ENCODE measurements at places on chromosomes 11 and 22.

DNA sequence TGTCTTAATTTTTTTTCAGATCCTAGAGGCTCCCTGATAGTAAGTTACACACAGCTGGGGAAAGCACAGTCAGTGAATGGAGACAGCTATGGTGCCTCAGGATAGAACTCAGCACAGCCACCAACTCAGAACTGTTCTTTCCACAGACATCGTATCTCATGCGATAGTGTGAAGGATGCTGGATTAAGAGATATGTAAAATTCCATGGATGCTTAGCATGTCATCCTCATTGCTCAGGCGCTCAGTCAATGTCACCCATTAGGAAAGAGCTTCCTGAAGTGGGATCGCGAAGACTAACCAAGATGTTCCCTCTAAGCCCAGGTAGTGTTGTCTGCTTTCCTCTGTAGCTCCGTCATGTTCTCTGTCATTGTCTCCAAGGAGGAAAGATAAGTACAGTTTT is 1000.4 kb downstream of the OPCML start:
- no peak for DNase-seq

DNA sequence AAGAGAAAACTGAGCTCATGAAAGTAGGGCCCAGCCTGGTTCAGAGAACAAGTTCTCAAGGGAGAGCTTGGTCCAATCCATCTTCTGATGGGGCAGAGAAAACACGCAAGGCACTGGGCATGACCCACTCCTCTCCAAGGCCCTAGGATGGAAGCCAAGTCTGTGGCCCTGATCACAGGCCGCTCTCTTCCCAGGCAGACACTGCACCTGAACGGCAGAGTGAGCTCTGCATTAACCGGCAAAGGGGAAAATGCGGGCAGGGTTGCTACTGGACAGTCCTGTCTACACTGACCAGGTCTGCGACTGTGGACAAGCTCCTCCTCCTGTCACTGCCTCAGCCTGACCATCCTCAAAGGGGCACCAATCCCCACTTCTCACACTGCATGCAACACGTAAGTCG is 49.3 kb downstream of the SGSM3 start:
- no peak for DNase-seq

GRCh38 chr11:13074714-13075464 is 65.8 kb downstream of the RASSF10 start:
- no peak for DNase-seq

DNA sequence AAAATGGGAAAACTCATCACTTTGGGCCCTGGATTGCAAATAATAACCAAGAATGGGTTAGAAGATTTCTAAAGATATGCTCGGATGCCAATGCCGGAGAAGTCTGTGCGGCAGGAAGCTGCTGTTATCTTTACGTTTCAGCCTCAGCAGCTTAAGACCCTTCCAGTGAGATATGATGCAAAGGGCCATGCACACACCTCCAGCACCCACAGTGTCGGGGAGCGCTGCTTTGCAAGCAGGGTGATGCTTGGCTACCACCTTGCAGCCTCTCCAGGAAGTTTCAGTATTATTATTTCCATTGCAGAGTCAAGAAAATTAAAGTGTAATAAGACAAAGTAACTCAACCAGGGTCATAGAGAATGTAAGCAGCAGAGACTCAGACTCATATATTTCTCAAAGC is 37.3 kb downstream of the LARGE1 start:
- DNase-seq, result no peak

GRCh38 chr11:130203766-130204702 is 44.5 kb downstream of the ST14 start:
- DNase-seq, result no peak

DNA sequence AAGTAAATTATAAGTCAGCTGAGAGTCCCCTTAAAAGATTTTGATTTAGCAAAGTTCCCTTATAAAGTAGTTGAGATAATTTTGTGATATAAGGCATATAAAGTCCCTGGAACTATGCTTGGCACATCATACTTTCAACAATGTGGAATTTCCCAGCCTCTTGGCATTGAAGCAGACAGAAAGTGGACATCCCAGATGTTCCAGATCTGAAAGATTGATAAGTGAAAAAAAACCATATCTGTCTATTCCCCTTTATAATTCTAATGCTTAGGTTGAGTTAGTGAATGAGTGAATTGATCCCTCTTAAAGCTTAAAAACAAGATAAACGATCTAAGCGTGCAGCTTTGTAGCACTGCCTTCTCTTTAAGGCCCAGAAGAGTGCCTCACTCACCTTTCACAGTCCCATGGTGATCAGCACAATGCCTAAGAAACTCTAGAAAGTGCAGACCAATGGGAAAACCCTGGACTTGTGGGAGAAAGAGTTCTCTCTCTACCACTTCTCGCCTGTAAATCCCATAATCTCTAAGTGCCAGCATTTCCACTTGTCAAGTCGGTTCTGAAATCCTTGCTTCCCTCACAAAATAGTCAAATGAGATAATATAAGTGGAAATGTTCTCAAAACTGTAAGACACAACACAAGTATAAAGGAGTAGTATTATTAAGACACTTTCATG is 17.8 kb downstream of the FIBIN start:
- DNase-seq, result no peak

DNA sequence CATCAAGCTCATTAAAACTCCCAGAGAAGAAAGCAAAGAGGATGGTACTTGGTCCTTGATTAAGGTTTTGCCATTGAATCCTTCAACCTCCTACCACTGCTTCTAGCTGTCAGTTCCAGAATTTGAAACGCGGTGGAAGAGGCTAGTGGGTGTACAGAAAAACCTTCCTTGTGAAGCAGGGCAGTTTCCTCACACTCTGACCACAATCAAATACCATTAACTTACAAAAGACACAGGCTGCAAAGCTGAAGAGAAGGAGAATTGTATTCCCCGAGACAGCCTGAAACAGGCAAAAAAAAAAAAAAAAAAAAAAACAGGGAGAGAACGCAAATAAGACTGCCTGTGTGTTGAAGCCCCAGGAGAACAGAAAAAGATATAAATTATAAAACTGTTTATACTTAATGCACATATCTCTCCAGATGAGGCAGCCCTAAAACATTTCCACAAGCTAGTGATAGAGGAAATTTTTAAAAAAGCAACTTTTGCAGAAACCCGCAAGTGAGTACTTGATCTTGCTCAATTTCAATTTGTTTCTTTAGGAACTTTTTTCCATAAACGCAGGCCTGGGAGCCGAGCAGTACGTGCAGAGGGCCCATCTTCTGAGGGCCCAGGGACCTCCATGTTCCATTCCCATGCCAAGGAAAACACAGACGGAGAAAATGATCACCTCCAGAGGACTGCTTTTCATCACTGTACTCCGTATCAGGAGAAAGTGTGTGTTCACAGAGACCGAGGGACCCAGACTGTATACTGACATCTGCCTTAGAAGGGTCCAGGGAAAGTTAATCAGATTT is 218.7 kb upstream of the BLID start:
- DNase-seq, result no peak

DNA sequence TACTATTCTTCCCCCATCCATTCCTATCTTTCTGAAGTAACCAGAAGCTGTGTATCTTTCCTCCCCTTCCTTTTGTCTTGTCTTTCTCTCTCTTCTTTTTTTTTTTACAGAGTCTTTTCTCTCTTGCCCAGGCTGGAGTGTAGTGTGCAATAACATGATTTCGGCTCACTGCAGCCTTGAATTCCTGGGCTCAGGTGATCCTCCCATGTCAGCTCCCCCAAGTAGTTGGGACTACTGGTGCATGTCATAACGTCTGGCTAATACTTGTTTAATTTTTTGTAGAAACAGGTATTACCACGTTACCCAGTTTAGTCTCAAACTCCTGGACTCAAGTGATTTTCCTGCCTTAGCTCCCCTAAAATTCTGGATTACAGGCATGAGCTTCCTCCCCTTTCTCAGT is 86.5 kb downstream of the IGLL5 start:
- DNase-seq, result no peak

GRCh38 chr11:65479184-65480145 is 19.4 kb upstream of the MALAT1 start:
- peak; percentile 67 for DNase-seq

- no peak for DNase-seq
These were observed 101.2 kb upstream of the HSD17B12 start for GRCh38 chr11:43579171-43579918.

- DNase-seq, result no peak
These were observed 65.9 kb upstream of the RCN1 start for GRCh38 chr11:32024948-32025347.

DNA sequence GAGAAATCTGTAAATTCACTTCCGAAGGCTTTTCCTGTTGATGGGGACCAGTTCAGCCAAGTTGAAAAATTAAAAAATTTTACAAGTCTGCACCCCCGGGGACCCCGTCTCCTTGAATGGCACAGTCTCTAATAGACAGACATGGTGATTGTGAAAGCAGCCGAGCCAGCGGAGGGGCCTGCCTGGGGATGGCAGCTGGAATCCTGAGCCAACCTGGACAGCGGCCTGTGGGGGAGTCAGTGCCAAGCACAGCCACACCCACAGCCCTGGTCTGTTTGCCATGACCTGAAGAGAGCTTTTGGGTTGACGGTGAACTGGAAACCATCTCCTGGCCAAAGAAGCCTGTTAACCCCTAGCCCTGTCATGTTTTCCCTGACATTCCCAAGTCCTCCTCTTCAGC is 64.7 kb downstream of the PARVG start:
- DNase-seq, result no peak

- no peak for DNase-seq
These were observed 744.3 kb downstream of the NTM start for GRCh38 chr11:132114743-132115142.

- DNase-seq, result no peak
These were observed 9.4 kb upstream of the CASP12 start for GRCh38 chr11:104907521-104908185.

DNA sequence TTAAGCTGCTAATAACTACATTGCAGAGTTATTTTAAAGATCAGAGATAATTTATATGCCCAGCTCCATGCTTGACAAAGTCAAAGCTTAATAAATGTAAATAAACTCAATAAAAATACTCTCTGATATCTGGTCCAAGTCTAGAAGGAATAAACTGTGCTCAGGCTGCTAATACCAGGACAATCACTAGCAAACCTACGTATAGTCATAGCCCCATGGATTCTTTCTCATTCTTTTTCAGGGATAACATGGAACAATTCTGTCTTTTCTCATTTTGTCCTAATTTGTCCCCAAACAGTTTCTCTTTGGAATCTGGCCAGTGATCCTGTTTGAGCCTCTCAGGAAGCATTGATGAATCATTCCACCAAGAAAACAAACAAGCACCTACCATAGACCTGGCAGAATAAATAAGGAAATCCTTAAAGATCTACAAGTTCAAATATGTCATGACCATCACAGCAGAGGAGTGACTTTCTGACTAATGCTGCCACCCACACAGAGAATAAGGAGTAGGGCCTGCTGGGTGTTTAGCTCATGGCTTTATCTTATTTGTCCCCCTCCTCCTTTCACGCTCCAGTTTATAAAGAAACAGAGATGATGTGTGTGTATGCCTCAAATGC is 14.1 kb upstream of the B3GNT6 start:
- no peak for DNase-seq

- peak; percentile 3 for DNase-seq
These were observed 62.0 kb upstream of the UCP3 start for GRCh38 chr11:74070723-74071492.

GRCh38 chr11:9029422-9029821 is 25.6 kb upstream of the NRIP3 start:
- DNase-seq, result no peak

DNA sequence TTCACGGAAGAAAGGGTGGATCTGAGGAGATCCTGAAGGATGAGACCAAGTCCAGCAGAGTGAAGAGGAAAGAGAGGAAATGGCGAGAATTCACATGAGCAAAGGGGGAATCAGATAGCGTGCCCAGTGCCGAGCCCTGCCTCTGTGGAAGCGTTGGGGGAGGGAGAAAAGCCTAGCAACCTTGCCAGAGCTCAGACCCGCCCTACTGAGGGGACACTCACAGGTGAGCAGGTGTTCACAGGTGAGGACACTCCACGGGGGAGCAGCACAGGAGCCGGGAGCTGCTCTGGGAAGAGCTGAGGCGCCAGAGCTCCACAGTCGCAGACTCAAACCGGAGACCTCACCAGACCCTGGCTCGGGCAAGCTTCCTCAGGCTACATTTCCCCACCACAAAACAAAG is 56.2 kb downstream of the MICAL3 start:
- DNase-seq, result no peak

DNA sequence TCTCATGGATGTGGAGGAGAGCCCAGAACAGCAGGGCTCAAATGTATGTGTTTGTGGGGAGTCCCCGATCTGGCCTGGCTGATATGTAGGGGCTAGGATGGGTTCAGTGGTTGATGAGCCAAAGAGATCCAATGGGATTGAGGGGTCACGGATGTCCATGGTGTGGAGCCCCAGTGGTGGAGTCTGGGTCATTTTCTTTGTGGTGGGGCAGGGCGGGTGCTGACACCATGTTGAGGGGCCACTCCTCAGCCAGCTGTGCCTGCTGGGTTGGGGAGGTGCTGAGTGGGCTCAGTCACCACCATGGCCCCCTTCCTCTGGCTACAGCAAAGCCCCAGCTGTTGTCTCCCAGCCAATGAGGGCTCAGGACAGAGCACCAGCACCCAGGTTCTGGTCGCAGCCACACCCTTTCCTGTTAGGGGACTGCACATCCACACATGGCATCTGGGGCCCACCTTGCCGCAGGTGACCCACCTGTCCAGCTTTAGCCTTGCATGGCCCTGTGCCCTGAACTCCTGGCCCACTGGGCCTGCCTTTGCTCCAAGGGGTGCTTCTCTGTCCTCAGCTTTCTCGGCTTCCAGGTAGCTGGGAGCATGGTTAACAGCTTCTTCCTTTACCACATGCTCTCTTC is 3.2 kb upstream of the GNAZ start:
- no peak for DNase-seq

GRCh38 chr11:79090191-79090705 is 350.6 kb downstream of the TENM4 start:
- DNase-seq, result no peak

DNA sequence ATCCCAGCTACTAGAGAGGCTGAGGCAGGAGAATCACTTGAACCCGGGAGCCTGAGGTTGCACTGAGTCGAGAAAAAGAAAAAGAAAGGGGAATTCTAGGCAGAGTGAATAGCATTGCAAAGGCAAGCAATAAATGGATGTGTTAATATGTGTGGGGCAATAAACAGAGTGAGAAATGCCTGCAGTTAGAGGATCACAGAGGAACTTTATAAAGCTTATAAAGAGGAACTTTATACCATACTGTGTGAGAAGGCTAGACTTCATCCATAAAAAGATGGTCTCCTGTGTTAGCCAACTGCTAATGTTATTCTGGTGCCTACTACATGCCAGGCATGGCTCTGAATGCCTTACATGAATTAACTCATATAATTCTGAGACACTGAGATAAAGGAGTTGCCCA is 841 bp downstream of the B3GNT6 start:
- no peak for DNase-seq
